Activated CD8-positive, alpha-beta memory T cell treated with anti-CD3 and anti-CD28 coated beads, Interleukin-2, amount 50 U/mL, for 4 hours (primary cell): ENCODE measurements at places on chromosomes 11 and 22.
A peak's percentile ranks its signal among the peaks of the same experiment; 100 is the strongest.

GRCh38 chr11:58742981-58743880 lies 11.5 kb upstream of the GLYAT start:
- no peak for DNase-seq

- DNase-seq: no peak
These were observed 25.5 kb downstream of the SERPIND1 start for GRCh38 chr22:20799449-20799848.

GRCh38 chr22:21762712-21763581 lies 27.4 kb upstream of the YPEL1 start:
- DNase-seq: peak; percentile 56

GRCh38 chr22:46071451-46072109 lies 78.7 kb upstream of the PPARA start:
- peak; percentile 54 for DNase-seq

DNA sequence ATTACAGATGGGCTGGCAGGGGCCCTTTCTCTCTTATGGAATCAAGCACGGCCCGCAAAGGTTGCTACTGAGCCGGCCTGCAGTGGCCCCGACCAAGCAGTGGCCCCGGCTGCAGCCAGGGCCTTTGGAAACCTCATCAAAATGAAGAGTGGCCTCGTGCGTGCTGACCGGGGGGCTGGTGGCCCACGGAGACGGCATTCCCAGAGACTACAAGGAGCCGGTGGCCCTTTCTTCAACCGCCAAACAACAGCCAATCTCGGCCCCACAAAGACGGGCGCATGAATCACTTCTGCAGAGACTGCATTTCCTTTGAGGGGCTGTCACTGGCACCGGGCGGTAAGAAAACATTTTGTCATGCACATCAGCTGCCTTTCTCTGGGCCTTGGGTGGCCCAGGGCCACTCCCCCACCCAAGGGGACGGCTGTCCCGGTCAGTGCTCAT lies 43.1 kb upstream of the FGF3 start:
- DNase-seq: no peak

DNA sequence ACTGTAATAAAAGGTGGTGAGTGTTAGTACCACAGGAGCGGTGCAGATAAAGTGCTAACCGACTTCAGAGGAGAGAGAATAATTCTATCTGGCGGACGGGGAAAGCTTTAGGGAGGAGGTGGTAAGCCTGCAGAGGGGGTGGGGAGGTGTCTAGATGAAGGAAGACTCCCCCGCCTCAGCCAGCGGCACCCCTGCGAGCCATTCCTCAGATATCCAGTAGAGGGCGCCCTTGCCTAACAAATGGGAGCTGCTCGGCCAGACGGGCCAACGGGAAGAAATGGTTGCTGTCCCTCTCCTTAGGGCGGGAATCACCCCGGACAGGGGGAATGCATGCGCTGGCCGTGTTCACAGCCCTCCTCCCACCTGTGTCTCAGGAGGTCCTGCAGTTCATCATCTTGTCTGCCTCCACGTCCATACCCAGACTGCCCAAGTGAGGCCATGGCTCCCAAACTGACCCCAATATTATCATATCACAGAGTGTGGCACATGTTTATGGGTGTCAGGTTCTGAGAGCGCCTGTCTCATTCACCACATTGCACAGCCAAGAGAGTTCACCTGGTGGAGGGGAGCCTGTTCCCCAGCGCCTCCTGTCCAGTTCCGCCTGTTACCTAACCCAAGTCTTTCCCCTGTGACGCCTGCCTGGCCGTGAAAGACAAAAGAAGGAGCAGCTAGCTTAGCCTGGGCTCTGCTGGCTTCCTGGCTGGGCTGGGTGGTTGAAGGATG lies 85.5 kb downstream of the ST3GAL4 start:
- DNase-seq: peak; percentile 72

- no peak for DNase-seq
These were observed 18.1 kb upstream of the LUZP2 start for GRCh38 chr11:24478718-24479117.

GRCh38 chr11:64286801-64287159 lies 1.1 kb downstream of the GPR137 start:
- no peak for DNase-seq

GRCh38 chr22:32643246-32643645 lies 158.3 kb upstream of the TIMP3 start:
- DNase-seq: no peak

- DNase-seq: no peak
These were observed 1024.9 kb upstream of the CNTN5 start for GRCh38 chr11:97995874-97996273.

DNA sequence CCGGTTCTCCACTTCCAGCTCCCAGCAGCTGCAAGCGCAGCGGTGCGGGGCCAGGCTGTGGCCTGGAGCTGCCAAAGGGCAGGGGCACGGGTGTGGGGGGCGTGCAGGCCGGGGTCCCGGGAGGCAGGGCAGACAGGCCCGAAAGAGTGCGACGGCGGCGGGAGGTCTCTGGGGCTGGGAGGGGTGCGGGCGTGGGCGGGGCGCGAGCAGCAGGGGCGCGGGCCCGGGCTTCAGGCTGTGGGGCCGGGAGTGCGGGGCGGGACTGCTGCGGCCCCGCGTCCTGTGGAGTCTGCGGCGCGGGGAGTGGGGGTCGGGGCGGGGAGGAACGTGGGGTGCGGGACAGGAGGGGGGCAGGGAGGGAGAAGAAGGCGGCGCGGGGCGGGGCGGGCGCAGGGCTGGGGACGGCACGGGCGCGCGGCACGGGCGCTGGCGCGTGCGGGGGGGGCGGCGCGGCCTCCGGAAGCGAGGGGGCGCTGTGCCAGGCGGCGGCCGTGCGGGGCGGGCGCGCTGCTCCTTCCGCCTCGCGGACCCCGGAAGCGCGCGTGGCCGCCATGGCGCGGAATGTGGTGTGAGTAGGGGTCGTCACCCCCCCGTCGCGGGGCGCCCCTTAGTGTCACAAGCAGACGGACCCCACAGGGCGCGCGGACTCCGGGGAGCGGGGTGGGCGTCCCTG lies at the start of gene MRPL23:
MRPL23 (plus strand) TSS at position 521 of the 673 bp plus-strand sequence; CDS start at position 552, 31 bp downstream.
- DNase-seq: no peak

DNA sequence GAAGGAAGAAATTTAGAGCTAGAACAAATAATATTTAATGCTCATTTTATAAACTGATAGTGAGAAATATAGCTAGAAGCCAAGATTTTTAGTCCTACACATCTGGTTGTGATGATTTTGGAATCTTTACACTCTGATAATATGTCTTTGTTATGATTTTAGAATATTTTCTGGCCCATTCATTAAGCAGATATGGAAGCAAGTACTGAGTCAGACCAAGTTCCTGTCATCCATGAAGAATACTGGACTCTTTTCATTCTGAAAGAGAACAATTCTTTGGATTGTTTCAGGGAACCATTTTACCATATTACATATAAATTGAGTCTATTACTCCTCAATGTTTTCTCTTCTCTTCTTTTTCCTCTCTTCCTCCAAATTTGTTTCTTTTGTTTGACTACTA lies 227.4 kb downstream of the TMEM135 start:
- no peak for DNase-seq

DNA sequence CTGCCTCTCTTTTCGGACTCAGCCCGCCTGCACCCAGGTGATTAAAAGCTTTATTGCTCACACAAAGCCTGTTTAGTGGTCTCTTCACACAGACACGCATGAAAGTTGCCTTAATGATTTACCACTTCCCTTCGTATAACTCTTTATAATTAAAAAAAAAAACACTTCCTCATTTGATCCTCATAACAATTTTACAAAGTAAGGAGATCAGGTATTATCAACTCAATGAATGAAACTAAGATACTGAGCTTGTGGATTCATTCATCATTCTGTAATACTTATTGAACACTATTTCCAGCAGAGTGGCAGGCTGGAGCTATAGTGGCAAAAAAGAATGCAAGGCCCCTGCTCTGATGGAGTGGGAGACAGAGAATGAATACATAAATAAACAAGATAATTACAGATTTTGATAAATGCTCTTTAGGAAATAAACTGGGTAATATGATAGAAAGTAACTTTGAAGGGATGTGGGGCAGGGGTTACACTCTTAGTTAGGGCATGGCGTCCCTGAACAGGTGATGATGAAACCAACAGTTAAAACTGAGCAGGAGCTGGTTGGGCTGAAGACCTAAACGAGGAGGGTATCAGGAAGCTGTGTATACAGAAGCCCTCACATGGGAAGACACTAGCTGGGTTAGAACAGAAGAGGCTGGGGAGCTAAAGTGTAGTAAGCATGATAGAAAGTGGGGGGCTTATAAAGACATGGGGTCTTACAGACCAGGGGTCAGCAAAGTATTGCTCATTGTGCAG lies 5.4 kb upstream of the CRTAM start:
- DNase-seq: no peak

DNA sequence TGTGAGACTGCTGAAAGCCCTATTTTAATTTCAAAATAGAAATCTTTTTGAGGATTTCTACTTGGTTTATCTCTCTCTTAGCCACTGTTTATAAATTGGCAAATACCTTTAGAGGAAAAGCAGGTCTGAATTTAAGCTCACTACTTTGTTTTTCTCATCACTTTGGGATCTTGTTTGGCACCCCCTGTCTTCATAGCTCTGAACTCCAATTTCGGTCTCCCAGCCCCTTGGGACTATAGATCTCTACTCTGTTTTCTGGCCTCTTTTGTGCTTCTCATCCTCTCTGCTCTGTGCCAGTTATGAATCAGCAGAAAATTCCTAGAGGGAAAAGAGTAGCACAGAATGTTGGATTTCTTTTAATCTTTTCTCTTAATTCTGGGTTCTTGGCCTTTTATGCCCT lies 118.3 kb downstream of the CYP2R1 start:
- no peak for DNase-seq

DNA sequence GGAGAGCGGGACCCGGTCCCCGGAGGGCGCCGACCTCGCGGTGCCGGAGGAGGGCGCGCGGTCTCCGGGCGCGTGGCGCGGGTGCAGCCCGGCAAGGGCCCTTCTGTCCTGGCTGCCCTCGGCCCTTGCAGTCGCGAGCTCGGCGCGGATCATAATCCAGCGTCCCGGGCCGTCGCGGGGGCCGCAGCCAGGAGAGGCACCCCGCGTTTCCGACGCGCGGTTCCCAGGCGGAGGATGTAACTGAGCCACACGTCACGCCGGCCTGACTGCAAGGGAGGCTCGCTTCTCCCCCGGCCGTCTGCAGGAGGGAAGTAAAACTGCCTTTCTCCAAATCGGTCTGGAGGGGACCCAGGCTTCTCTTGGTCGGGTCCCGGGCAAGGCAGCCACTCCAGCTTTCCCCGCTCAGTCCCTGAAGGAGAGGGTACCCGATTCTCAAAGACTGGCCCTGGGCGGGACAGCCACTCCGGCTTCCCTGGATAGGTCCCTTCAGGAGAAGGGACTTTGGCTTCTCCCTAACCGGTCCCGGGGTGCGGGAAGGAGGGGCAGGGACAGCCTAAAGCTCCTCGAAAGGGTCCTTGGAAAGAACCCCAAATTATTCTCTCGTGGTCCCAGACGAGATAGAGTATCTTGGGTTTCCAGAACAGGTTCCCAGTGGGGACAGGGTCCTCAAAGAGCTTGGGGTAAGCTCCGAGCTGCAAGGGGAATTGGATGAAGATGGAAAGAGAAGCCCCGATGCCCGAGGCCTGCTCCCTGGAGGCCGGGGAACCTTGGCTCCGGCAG lies 836 bp downstream of the SPON1 start:
- DNase-seq: no peak

DNA sequence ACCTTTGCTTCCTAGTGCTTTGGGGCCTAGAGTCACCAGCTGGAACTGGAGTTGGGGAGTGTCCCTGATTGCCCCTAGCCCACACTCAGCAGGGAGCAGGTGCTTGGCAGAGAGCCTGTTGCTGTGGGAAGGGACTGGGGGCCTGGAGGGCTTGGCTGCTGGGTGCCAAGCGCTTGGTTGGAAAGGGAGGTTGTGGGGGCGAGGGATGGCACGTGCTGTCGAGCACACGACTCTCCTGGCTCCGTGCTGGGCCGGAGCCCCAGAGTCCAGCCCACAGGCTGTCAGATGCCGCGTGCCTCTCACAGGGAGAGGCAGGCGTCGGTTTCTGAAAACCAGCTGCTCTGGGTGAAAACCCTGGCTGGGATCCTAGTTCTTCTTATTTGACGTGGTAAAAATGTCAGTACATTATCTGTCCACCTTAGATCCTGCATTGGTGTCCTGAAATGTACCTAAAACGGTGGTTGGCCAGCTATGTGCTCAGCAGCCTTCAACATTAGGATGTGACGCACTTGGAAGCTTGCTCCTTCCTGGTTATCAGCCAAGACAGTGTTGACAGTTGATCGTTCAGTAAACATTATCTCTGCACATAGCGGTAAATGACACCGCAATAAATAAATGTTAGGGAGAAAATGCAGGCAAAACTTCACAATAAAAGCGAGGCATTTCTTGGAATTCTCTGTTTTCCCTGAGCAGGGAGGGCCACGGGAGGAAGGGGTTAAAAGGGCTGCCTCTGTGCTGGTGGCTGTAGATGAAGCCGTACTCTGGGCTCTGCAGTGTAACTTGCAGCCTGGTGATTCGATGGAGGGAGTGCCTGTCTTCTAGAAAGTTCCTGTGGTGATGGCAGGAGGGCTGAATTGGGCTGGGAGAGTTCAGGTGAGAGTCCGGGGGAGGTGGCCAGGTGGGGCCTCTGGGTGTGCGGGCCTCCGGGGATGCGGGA lies 29.2 kb downstream of the GRAMD4 start:
- no peak for DNase-seq

DNA sequence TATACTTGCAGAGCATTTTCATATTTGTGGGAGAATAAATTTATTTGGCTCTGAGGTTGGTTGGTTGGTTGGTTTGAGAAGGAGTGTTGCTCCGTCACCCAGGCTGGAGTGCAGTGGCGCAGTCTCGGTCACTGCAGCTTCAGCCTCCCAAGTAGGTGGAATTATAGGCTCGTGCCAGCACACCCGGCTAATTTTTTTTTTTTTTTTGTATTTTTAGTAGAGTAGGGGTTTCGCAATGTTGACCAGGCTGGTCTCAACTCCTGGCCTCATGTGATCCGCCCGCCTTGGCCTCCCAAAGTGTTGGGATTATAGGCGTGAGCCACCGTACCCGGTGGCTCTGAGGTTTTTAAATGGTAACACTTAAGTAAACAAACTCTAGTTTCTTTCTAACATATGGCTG lies 161.1 kb downstream of the TEAD1 start:
- DNase-seq: no peak

- DNase-seq: no peak
These were observed 4.6 kb upstream of the ACCSL start for GRCh38 chr11:44043157-44043556.

DNA sequence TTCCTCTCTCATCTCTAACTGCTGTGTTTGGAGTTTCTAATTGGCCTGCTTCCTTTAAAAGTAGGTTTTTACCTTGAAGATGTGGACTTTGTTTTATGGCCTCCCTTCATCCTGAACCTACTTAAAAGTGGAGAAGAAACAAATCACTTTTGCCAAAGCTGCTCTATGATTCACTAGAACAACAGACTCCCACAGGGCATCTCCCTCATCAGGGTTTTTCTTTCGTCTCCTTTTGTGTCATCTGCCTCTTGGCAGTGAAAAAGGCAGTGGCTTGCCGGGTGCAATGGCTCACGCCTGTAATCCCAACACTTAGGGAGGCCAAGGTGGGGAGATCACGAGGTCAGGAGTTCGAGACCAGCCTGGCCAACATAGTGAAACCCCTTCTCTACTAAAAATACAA lies 186.6 kb upstream of the MTNR1B start:
- no peak for DNase-seq

DNA sequence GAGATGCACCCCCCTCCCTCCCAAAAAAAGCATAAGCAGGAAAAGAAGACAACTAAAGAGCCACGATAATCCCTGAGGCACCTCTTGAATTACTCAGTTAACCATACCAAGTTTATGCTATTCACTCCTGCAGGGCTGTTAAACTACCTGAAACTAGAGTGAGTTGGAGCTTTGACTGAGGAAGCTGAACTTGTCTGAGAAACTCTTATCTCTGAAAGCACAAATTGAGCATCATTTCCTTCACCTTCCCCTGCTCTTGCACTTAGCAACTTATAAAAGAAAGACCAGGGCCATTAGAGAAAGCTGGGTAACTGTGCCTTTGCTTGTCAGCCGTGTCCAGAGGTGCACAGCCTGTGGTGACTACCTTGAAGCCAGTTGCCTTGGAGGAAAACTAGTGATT lies 745.6 kb downstream of the NELL1 start:
- DNase-seq: no peak
